Activated CD4-positive, alpha-beta T cell treated with anti-CD3 and anti-CD28 coated beads, Interleukin-2, amount 50 U/mL, for 1 hour (primary cell): ENCODE measurements at places on chromosomes 2 and 18.

DNA sequence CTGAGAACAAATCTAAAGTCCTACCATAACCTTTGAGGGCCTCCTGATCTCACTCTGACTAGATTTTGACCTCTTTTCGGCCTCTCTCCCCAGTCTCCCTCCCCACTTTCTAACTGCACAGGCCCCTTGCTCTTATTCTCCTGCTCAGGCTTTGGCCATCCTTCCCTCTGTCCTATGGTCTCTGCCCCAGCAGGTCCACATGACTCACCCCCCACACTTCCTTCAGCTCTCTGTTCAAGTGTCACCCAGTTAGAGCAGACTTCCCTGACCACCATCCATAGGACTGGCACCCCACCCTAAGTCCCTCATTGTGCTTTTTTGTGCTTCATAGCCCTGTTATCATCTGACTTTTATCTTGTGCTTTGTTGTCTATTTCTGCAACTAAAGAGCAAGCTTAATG is 41.2 kb upstream of the NT5C1B start:
- DNase-seq: no peak

GRCh38 chr2:189253836-189254235 is 74.3 kb upstream of the COL5A2 start:
- no peak for DNase-seq

DNA sequence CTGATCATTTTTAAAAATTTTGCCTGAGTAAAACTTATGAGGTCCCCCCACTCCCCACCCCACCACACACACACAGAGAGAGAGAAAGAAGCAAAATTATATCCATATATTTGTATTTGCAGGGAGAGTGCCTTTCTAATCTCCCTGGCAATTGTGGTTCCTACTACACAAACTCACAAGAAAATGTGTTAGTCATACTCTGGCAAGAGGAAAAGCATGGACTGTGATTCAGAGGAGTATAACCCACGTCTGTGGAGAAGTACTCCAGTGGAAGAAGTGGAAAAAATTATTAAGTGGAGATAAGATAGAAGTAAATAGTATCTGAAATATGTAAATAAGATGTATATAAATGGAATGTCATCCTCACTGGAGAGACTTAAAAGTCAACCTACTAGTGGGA is 114.0 kb downstream of the DSEL start:
- no peak for DNase-seq

DNA sequence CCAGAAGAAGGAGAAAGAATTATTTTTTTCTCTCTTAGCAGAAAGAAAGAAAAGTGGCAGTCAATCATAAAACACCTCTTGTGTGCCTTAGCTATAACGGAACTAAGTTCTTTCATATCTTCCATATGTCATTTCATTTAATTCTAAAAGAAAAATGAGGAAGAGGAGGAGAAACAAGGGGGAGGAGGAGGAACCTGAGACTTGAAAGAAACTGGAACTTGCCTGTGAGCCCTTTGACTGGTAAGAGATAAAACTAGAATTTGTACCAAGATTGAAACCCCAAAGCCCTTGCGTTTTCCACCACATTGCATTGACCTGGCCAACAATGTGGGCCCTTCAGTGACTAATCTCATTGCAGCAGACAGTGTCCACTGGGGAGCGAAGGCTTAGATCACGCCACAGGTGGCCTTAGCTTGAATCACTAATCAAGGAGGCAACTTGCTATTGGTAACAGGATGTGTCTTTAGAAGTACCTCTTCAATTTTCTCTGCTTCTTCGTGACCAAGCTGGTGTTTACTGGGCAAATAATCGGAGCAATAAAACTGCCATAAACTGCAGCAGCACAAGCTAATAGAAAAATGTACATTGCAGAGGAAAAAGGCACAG is 307.9 kb downstream of the CLIP4 start:
- no peak for DNase-seq

GRCh38 chr2:152176113-152176714 is 651 bp upstream of the STAM2 start:
- no peak for DNase-seq

GRCh38 chr2:20667531-20668401 is 822 bp downstream of the GDF7 start:
- DNase-seq: no peak

- no peak for DNase-seq
Measured at GRCh38 chr2:120990451-120990871, 254.8 kb downstream of the GLI2 start.

DNA sequence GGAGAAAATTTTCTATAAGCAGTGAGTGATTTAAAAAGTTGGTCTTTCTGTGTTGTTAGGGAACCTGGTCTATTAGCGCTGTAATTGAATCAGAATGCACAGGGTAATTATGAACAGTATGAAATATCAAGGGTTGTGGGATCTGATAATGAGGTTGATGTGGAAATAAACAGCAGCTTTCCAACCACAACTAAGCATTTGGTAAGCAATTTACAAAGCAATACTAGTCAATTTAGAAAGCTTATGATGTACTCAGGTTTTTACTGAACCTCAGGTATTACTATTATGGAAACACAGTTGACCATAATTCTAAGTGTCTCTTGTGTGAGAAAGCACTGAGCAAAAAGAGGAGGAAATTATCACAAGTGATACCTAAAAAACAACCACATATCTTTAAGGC is 11.0 kb upstream of the SMCHD1 start:
- no peak for DNase-seq

- no peak for DNase-seq
Measured at GRCh38 chr2:217095511-217096205, 235.8 kb upstream of the TNP1 start.

GRCh38 chr2:204529795-204530463 is 15.3 kb upstream of the PARD3B start:
- no peak for DNase-seq

DNA sequence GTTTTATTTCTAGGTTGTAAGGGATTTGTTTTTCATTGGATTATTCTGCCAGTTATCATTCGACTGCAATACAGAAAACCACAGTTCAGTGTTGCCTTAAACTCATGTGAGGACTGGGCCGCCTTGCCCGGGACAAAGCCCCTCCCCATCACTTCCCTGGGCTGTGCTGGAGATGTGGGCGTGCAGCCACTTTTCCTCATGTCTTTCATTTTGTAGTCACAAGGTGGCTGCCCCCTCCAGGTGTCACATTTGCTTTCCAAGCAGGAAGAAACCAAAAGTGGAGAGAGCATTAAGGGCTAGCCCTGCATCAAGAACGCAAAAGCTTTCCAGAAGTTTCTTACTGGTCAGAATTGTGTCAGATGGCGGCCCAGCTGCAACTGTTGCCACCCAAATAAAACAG is 492.5 kb upstream of the ID2 start:
- DNase-seq: no peak

- peak; percentile 21 for DNase-seq
Measured at GRCh38 chr18:50009773-50010335, 185.1 kb downstream of the MYO5B start.

- no peak for DNase-seq
Measured at GRCh38 chr18:48035556-48035860, 105.0 kb upstream of the SMAD2 start.

- DNase-seq: no peak
Measured at GRCh38 chr18:46555213-46555612, 101.8 kb downstream of the LOXHD1 start.

- no peak for DNase-seq
Measured at GRCh38 chr2:44928483-44929158, 12.9 kb upstream of the SIX3 start.

DNA sequence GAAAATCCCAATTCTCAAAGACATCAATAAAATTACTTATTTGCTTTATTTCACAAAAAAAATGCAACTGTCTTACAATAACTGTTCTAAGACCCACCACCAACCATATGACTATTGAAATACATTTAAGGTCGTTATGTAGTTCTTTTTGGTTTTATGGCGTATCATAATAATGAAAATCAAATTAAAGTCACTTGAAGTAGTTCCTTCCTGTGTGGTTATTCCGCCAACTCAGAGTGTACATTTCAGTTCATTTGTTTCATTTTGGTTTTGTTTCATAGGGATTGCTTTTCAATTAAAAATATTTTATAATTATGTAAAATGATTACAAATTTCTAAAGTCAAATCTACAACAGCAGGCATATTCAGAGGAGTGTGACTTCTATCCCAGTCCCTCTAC is 45.9 kb upstream of the AAK1 start:
- no peak for DNase-seq

GRCh38 chr18:59323931-59324622 is 5.6 kb upstream of the CPLX4 start:
- no peak for DNase-seq

DNA sequence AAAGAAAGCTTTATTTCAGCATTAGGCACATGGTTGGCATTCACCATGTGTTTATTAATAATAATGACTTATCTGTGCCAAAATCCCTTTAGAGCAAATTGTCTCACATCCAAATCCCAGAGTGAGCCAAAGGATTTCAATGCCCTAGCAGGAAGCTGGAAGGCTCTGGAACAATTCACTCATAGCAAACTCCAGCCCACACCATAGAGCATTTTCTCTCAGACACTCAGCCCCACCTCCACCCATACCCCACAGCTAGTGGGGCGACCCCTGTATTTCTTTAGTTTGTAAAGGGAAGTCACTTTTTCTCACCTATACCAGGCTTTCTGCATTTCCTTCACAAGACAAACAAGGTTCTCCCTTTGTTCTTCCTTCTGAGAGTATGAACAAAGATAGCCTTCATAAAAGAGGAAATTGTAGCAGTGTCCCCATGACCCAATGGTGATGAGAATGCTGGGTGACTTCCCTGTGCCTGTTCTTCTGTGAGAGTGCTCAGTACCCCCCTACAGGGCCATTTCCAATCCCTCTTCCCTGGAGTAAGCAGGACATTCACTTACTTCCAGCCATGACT is 100.1 kb upstream of the APCDD1 start:
- no peak for DNase-seq

DNA sequence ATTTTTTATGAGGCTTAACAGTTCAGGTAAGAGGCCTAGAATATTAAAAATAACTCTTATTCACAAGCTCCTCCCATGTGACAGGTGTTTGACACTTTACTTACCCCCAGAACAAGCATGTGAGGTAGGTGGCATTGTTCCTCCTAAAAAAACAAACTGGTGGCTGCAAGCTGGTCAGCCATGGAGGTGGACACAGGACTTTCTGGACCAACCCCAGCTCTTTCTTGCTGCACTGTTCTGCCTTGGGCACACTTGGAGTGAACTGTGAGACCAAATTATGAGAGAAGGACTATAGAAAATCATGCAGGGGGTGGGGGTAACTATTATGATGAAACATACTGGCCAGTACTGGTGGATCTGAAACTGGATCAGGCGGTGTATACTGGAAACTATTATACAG is 56.6 kb downstream of the PTPRM start:
- no peak for DNase-seq

GRCh38 chr18:57051657-57052044 is 95.2 kb upstream of the BOD1L2 start:
- DNase-seq: no peak

DNA sequence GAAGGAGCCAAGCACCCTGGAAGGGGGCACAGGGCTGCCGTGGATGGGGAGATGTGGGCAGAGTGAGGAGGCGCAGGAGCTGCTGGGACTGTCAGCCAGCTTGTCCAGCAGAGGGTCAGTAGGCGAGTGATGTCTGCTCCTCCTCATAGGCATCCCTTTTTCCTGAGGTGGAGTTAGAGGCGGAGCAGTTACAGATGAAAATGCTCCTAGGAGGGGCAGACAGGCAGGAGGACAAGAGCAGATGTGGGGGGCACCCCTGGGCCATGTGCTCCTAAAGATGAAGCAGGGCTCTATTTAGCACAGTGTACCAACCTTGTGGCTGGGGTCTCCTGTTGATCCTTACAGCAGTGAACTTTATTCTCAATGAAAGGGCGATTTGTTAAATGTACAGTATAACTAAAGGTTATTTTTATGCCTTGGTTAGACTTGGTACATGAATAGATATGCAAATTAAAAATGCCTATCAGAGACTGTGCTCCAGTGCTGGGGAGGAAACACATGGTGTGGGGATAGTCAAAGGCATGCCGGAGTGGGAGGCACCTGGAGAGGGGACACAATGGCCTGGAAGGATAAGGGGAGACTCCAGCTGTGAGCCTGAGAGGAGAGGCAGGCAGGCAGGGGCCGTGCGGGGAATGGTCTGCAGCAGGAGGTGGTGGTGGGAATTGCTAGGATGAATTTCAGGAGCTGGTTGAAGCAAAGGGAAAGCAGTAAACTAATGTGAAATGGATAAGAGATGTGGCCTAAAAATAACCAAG is 175.3 kb downstream of the CLIP4 start:
- DNase-seq: no peak

- DNase-seq: no peak
Measured at GRCh38 chr2:222410534-222410933, 13.8 kb upstream of the SGPP2 start.

- DNase-seq: no peak
Measured at GRCh38 chr18:62844850-62845643, 129.7 kb downstream of the PHLPP1 start.

GRCh38 chr2:112622528-112622849 is 23.2 kb upstream of the SLC20A1 start:
- DNase-seq: no peak

GRCh38 chr18:52657043-52657805 is 317.2 kb downstream of the DCC start:
- no peak for DNase-seq

- DNase-seq: no peak
Measured at GRCh38 chr2:85647823-85648526, 20.0 kb downstream of the SFTPB start.

DNA sequence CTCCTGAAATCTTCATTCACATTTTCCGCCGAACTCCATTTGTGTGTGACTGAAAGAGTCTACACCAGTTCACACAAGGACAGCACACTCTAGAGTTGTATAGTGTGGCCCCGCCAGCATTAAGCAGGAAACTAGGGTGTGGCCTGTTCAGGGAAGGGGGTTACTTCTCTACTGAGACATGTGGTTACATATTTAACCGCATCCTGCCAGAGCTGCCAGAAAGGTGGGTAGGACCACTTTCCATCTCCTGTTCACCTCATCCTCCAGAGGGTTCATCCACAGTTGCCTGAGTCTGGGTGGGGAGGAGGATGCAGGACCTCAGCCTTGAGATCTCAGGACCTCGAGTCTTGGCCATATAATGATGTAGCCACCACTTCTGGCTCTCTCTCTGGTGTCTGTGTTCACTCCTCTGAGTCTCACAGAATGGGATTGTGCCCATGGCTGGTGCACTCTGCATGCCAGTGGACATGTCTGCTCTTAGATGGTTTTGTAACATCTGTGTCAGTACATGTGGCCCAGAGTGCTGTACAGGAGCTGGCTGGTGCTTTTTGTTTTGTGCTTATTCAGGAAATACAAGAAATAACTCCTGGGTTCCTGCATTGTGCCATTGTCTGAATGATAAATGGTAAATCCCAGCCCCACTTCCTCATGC is 7.7 kb upstream of the SP140L start:
- DNase-seq: peak; percentile 63

DNA sequence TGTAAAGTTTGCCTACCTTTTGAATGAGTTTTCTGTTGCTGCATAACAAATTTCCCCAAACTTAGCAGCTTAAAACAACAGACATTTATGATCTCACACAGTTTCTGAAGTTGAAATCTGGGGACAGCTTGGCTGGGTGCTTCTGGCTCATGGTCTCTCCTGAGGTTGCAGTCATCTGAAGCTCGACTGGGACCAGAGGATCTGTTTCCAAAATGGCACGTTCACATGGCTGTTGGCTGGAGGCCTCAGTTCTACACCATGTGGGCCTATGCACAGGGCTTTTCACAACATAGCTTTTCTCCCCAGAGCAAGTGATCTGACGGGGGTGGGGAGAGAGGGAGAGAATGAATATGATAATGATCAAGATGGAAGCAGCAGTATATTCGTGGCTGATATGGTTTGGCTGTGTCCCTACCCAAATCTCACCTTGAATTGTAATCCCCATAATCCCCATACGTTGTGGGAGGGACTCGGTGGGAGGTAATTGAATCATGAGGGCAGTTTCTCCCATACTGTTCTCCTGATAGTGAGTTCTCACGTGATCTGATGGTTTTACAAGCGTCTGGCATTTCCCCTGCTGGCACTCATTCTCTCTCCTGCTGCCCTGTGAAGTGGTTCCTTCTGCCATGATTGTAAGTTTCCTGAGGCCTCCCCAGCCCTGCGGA is 3.5 kb downstream of the RALB start:
- no peak for DNase-seq
